ENCODE measurements at places on chromosomes 7 and 10. TPM values are rescaled to one million over a fixed set of nuclear protein-coding genes. Genes with fewer than 3 reads are reported as not detected.

CCNY gene
- total RNA-seq, result 62.3 TPM

AGBL3 gene
- 0.44 TPM for total RNA-seq

C10orf62 gene
- total RNA-seq, result not detected

TMEM254 gene
- total RNA-seq, result 2.4 TPM

DOCK4 gene
- 57.1 TPM for total RNA-seq

UCMA gene
- not detected for total RNA-seq

LRIT1 gene
- not detected for total RNA-seq

HOXA11 gene
- 0.22 TPM for total RNA-seq

AKR1C8 gene
- not detected for total RNA-seq

All from lung microvascular endothelial cell (primary cell).